Muscle of arm (tissue), 14 donors: ENCODE measurements at places on chromosomes 3 and 15. TPM values are rescaled to one million over a fixed set of nuclear protein-coding genes. Genes with fewer than 3 reads are reported as not detected.

AP4E1 gene
- polyA plus RNA-seq = 10.7 TPM

TTLL13 gene
- polyA plus RNA-seq = not detected

UPK1B gene
- not detected for polyA plus RNA-seq

- DNase-seq = no peak
Observed at GRCh38 chr3:11596387-11596786, 47.3 kb downstream of the VGLL4 start.

DNA sequence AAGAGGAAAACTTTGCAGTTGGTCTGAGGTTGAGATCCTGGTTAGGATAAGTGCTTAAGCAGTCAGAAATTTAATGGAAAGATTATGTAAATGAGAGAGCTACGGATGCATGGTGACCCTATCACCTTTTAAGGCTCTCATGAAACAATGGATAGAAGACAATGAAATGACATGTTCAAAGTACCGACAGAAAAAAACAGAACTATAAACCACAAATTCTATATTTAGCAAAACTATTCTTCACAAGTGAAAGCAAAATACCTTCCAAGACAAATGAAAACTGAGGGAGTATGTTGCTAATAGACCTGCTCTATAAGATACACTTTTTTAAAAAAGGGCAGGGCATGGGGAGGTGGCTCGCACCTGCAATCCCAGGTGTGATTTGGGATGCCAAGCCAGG is 32.2 kb downstream of the DNAAF4 start:
- DNase-seq = no peak

- DNase-seq = no peak
Observed at GRCh38 chr3:138137861-138138260, 5.7 kb upstream of the A4GNT start.

DNA sequence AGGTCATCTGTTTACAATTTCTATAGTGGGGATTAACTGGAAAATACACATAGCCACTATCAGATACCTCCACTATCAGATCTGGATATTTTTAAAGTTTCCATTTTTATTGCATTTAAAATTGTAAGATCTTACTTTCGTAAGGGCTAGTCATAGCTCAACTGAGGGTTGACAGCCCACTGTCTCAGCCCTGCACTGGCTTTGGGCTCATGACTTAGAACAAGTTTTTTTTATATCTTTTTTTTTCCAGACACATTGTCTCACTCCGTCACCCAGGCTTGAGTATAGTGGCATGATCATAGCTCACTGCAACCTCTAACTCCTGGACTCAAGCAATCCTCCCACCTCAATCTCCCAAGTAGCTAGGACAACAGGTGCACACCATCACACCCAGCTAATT is 48.8 kb upstream of the DNAJC13 start:
- DNase-seq = no peak
